NCI-H1417 (cell line): ENCODE measurements at places on chromosomes 3 and 15.

DNA sequence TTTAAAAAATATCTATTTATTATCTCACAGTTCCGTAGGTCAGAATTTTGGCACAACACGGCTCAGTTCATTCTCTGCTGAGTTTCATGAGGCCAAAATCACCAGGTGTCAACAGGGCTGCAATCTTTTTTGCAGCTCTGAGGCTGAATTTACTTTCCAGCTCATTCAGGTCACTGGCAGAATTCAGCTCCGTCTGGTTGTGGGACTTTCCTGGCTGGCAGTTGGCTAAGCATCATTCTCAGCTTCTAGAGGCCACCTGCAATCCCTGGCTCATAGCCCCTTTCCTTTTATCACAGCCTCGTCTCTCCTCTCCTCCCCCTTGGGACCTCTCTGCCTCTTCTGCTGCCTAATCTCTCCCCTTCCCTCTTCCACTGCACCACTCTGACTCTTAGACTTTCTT lies 174.0 kb upstream of the WNT5A start:
- no peak for DNase-seq

DNA sequence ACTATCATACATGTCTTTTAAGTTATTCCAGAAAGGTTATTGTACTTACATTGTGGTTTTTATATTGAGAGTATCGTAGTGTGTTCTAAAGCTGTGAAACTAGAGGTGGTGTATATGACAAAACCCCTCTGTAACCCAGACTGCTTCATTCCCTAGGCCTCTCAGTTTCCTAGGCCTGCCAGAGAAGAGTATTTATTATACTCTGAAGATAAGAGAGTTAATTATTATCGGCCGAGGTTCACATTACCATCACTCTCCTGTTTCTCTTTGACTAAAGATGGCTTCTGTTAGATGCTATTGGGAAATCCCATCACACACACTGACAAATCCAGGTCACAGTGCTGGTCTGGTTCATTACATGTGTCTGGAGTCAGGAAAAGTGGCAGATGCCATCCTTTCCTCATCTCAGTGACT lies 20.5 kb downstream of the EXOSC7 start:
- DNase-seq: no peak

- no peak for DNase-seq
Measured at GRCh38 chr15:34470892-34471291, 33.3 kb upstream of the GOLGA8A start.

DNA sequence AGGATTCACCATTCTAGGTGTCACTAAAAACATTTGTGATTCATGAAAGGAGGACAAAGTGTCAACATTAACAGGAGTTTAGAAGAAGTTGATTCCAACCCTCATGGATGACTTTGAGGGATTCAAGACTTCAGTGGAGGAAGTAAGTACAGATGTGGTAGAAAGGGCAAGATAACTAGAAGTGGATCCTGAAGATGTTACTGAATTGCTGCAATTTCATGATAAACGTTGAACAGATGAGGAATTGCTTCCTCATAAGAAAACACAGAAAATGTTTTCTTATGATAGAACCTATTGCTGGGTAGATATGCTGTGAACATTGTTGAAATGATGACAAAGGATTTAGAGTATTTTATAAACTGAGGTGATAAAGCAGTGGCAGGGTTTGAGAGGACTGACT lies 23.5 kb upstream of the ATP2C1 start:
- DNase-seq: no peak

DNA sequence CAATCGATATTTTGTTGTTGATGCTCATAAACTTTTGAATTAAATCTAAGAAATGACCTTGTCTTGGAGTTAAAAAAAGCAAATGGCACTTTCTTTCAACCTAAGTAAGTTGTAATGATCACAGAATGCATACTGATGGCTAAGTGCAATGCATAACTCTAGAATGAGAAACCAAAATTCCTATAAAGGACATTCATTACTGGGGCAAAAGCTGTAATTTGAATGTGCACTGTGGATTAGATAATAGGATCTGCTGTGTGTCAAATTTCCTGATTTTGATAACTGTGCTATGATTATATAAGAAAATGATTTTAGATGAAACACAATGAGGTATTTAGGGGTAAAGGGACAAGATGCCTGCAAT lies 14.3 kb downstream of the SIAH2 start:
- DNase-seq: no peak

- peak; percentile 62 for DNase-seq
Measured at GRCh38 chr15:87419344-87419743, 837.2 kb downstream of the NTRK3 start.

- no peak for DNase-seq
Measured at GRCh38 chr15:25728816-25729215, 134.3 kb downstream of the ATP10A start.

DNA sequence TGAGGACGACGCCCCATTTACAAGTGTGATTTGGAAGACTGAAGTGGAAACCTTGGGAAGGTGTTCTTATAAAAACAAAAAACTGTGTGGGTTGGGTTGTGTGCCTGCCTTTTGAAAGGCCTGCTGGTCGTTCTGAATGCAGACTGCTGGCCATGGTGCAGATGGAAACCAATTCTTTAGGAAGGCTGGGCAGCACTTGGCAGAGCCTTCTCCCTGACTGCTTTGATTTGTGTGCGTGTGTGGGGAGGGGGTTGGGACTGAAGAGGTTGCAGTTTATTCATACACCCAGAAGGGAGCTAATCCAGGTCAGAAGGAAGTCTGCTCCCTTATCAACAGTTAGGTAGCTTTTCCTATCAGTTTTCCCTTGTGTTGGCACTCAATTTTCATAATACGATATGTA lies 288.7 kb downstream of the SOX2 start:
- DNase-seq: no peak

DNA sequence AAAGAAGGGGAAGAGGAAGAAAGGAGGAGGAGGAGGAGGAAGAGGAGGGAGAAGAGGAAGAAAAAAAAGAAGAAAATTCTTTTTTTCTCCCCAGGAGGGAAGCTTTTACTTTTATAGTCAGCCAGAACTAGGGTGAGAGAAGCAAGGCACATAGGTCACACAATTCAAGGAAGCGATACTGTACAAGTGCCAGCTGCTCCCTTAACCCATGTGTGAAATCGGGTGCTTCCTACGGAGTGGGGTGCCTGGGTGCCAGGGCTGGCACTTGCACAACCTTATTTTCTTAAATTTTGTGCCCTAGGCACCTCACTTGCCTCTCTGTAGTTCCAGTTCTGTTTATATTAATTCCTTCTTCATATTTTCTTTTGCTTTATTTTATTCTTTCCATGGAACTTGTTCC lies 150.4 kb downstream of the LIPC start:
- DNase-seq: no peak

DNA sequence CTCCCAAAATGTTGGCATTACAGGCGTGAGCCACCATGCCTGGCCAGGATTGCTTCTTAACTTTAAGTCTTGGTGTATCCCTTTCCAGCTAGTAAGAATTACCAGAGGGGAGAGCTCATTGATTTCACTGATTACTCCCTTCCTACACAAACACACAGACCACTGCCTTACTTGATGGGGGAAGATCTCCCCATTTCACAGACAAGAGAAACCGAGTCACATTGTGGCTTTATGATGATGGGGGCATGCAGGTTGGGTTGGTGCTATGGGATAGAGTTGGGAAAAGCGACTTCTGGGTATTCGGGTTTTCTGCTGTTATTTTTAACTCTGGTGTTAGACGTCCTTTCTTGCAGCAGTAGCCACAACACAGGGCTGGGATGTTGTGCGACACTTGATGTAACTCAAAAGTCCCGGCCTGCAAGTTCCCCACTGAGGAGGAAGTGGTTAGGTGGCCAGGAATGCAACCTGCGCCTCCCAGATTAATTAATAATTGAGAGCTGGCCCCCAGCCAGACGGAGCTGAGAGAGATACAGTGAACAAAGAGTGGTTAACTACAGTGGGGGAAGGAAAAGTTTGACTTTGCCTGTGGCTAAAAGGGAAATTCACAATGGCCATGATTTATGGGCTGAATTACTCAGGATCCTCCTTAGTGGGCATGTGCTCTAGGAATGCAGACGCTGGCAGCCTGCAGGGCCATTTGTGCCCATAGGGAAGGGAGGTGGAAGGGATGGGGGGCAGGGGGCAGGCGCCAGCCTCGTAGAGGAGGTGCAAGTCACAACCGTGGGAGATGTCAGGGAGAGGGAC lies 63.6 kb downstream of the SMAD6 start:
- no peak for DNase-seq

GRCh38 chr15:73568564-73569280 lies 64.5 kb downstream of the NPTN start:
- DNase-seq: no peak

DNA sequence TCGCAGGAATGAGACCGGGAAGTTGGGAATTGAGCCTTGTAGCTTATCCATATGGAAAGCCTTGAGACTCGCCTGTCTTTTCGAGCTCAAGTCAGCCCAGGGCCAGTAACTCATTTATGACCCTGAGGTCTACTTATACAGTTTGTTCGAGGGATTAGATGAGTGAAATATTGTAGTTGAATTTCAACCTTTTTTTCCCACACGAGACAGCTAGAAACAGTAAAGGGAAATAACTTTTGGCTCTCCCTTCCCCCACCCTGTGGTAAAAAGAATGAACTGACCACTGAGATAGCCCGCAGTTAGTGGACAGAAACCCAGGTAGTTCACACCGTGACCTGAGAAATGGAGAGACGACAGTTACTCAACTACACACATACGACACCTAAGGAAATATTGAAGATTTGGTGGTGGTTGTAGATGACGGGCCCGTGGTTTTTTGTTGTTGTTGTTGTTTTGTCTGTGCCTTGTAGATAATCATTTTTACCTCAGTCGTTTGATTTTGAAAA lies 841 bp downstream of the EIF3J start:
- peak; percentile 58 for DNase-seq

DNA sequence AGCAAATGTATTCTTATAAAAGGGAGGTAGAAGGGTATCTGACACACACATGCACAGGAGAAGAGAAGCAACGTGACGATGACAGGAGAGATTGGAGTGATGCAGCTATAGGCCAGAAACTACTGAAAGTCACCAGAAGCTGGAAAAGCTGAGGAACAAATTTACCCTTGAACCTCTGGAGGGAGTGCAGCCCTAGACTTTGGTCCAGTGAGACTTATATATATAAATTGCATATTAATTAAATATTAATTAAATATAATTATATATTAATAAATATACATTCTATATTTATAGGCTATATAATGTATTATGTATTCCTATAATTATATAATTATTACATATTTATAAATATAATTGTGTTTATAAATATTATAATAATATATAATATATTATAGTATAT lies 96.5 kb upstream of the LMCD1 start:
- DNase-seq: no peak

GRCh38 chr3:187518616-187519015 lies 150.4 kb downstream of the RTP4 start:
- DNase-seq: no peak

DNA sequence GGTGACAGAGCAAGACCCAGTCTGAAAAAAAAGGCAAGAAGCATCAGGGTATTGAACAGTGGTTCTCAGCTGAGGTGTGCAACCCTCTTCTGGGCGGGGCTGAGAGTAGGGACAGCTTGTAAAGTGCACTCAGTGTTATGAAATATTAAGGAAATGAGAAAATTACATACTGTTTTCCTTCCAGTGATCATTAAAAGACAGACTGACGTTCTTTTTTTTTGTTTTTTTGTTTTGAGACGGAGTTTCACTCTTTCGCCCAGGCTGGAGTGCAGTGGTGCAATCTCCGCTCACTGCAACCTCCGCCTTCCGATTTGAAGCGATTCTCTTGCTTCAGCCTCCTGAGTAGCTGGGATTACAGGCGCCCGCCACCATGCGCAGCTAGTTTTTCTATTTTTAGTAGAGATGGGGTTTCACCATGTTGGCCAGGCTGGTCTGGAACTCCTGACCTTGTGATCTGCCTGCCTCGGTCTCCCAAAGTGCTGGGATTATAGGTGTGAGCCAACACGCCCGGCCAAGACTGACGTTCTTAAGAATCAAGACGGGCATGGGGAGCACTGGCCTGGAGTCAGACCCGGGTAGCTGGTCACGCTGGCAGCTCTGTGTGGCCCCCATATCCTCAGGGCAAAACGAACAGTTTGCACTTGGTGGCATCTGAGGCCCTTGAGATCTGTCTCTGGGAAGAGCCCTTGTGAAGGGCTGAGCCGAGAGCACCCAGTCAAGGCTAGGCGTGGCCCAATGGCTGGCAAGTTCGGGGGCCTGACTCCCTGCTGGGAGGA lies 11.4 kb downstream of the MAN2A2 start:
- DNase-seq: no peak

DNA sequence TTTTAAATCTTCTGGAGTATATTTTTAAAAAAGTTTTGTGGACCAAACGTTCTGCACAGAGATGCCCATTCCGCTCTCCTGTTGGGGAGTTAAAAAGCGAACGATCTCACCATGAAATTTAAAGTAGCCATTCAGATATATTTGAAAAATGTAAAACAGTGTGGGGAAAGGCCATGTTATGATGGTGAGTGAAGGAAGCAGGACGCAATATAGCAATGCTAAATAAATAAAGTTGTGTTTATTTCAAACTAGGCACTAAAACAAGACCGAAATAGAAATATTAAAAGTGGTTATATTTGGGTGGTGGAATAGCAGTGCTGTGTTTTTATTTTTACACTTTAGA lies 327 bp upstream of the CCDC13 start:
- no peak for DNase-seq

- no peak for DNase-seq
Measured at GRCh38 chr3:64163019-64163754, 62.1 kb downstream of the PRICKLE2 start.

GRCh38 chr15:63045879-63046278 lies 3.3 kb downstream of the TPM1 start:
- no peak for DNase-seq

- DNase-seq: no peak
Measured at GRCh38 chr15:99474909-99475753, 90.7 kb upstream of the MEF2A start.

GRCh38 chr3:127590282-127590592 lies 296 bp downstream of the TPRA1 start:
- DNase-seq: no peak

DNA sequence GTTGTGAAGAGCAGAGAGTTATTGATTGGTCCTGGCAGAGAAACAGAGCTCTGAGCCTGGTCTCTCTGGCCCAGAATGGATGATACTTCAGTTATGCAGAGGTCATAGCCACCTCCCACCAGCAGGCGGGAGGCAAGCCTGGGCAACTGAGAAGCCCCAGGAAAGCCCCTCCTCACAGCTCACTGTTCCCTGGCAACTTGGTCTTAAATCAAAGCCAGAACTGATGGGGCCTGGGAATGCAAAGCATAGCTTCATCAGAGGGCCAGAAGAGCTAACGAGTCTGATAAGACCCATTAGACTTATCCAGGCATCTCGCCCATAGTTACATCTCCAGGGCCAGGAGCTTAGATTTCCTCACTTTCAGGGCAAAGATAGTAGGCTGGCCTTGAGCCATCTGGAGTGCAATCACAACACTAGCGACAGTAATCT lies 5.5 kb upstream of the COLQ start:
- no peak for DNase-seq

- no peak for DNase-seq
Measured at GRCh38 chr15:29106551-29107290, 162.9 kb downstream of the NSMCE3 start.

- no peak for DNase-seq
Measured at GRCh38 chr3:55198554-55198953, 270.7 kb upstream of the LRTM1 start.

DNA sequence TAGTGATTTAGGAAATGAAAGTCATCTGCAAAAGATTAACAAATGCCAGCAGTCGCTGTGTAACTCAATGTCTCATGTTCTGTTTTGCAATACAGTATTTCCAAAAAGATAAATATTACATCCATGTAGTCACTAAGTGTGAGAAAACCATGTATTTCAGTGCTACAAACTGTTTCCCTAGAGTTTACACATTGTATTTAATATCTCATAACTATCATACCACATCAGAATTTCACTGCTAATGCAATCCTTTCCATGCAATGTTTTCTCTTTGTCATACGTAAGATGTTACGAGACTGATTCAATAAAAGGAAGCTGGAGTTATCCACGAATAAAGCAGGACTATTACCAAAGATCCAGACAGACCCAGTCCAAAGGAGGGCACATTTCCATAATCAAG lies 269.4 kb downstream of the GBE1 start:
- DNase-seq: no peak
